ENCODE measurements at places on chromosomes 16 and 17. TPM values are rescaled to one million over a fixed set of nuclear protein-coding genes. Genes with fewer than 3 reads are reported as not detected.

GRCh38 chr17:72671016-72671415 lies 421.5 kb downstream of the SLC39A11 start:
- DNase-seq, result no peak

- DNase-seq, result no peak
Observed at GRCh38 chr17:57373756-57374155, 117.4 kb downstream of the MSI2 start.

GRCh38 chr16:10945065-10945787 lies 862 bp downstream of the CLEC16A start:
- DNase-seq, result no peak

GRCh38 chr16:70495425-70496182 lies 27.8 kb downstream of the COG4 start:
- no peak for DNase-seq

DNA sequence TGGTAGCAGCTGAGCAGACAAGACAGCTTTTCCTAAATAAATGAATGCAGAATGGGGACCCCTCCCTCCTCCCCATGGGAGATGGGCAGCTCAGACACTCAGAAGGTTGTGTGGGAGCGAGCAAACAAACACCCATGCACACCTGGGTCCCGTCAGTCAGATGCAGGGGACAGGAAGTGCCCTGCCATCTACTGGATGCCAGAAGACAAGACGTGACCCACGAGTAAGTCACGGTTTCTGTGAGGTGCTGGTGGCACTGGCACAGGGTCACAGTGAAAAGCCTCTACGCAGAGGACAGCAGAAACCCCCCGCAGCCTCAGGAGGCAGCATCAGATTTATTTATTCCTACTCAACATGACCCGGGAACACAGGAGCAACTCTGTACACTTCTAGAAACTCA lies 8.4 kb downstream of the HBQ1 start:
- DNase-seq, result no peak

DNA sequence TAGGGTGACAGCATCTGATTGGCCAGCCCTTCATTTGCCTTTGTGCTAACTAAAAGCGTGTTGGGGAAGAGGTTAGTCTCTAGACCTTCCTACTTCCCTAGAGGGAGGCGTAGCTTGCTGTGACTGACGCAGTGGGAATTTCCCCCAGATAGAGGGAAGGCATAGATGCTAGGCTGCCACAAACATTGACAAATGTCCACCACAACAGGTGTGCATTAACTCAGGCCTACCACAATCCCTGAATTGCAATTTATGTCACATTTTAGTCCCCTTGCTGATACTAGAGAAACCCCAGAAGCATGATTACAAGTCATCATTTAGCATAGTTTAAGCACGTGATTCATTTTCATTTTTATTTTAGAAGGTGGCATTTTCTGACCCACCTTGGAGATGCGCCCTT lies 76.3 kb upstream of the WSB1 start:
- no peak for DNase-seq

DNA sequence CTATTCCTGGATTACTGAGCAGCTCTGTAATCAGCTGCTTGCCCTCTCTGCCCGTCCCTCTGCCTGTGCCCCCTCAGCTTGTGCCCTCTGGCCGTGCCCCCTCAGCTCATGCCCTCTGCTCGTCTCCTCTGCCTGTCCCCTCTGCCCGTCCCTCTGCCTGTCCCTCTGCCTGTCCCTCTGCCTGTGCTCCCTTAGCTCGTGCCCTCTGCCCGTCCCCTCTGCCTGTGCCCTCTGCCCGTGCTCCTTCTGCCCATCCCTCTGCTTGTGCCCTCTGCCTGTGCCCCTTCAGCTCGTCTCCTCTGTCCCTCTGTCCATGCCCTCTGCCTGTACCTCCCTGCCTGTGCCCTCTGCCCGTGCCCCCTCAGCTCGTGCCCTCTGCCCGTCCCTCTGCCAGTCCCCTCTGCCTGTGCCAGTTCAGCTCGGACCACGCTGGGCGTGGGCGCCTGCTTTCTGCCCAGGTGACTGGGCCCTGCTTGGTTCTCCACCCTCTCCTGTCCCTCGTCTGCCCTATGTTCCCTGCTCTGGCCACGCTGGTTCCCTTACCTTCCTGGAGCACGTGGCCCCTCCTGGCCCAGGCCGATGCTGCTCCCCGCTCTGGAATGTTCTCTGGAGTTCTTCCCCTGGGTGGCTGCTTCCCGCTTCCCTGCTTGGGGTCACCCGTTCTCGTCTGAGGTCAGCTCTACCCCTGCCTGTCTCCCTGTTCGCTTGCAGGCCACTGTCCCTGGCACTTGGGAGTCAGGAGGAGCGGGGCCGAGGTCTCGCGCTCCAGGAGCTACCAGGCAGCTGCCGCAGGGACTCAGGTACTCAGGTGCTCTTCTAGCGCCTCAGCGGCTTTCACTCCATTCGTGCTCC lies 63.9 kb downstream of the BANP start:
- no peak for DNase-seq

DNA sequence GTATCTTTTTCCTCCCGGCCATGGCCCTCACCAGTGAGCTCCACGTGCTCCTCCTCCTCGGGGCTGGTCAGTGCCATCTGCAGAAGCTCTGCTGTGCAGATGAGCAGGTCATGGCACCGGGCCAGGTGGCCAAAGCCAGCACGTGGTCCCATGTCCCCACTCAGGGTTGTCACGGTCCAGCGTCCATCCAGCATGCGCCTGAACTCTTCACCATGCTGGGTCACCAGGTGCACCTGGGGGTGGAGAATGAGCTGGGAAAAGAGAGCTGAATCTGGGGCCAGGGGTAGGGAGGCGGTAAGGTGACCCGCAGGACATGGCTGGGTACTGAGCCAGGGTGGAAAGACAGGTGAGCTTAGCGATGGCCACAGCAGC lies 1.3 kb downstream of the DHX58 start:
- no peak for DNase-seq

- no peak for DNase-seq
Observed at GRCh38 chr16:26816885-26817571, 249.7 kb upstream of the C16orf82 start.

GRCh38 chr17:80889231-80890195 lies 102.1 kb upstream of the CHMP6 start:
- DNase-seq, result no peak

DNA sequence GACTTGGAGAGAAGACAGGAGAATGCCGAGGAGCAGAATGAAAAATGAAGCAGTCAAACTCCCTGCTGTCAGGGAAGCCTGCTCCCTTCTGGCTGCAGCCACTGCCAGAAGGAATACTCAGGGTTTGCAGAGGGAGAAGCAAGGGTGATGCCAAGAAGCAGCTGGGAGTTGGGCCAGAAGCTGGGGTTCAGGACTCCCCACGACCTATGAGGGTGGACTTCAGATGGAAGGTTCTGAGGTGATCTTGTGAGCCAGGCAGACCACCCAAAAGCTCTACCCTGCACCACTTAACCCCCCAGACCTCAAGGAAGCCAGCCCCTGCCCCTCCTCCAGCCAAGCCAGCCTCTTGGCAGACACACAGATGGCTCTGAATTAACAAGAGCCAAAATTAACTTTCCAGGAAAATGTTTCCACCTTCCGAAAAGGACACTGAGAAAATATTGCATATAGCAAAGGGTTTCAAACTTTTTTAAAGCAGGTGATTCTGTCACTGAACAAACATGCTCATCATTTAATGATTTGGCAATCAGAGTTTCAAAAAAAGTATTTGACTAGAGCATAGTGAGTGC lies 126.0 kb upstream of the ERCC4 start:
- no peak for DNase-seq

DNA sequence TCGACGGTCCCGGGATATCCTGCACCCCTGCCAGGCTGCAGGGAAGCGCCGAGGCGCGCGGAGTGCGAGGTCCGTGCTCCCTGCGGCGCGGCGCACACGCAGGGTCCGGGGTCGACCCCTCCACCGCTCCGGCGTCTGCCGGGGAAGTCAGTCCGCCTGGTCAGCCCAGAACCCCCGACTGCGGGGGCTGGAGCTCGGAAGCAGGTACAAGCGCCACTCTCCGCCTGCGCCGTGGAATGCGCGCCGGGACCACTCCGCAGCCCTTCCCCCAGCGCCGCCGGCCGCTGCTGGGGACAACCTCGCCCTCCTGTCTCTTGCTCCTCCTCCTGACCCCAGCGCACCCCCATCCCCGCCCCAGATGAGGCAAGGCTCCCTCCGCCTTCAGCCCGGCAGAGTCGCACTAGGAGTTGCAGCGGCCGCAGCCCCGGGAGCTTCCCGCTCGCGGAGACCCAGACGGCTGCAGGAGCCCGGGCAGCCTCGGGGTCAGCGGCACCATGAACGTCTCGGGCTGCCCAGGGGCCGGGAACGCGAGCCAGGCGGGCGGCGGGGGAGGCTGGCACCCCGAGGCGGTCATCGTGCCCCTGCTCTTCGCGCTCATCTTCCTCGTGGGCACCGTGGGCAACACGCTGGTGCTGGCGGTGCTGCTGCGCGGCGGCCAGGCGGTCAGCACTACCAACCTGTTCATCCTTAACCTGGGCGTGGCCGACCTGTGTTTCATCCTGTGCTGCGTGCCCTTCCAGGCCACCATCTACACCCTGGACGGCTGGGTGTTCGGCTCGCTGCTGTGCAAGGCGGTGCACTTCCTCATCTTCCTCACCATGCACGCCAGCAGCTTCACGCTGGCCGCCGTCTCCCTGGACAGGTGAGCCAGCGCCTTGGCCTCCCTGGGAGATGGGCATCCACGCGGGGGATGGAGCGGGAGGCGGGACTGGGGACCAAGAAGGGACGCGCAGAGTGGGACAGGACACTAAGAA lies at the start of gene GALR2:
Gene GALR2 (plus strand): TSS at position 392 of the 974 bp plus-strand sequence. CDS start 103 bp downstream, at position 495.
- DNase-seq, result no peak

DNA sequence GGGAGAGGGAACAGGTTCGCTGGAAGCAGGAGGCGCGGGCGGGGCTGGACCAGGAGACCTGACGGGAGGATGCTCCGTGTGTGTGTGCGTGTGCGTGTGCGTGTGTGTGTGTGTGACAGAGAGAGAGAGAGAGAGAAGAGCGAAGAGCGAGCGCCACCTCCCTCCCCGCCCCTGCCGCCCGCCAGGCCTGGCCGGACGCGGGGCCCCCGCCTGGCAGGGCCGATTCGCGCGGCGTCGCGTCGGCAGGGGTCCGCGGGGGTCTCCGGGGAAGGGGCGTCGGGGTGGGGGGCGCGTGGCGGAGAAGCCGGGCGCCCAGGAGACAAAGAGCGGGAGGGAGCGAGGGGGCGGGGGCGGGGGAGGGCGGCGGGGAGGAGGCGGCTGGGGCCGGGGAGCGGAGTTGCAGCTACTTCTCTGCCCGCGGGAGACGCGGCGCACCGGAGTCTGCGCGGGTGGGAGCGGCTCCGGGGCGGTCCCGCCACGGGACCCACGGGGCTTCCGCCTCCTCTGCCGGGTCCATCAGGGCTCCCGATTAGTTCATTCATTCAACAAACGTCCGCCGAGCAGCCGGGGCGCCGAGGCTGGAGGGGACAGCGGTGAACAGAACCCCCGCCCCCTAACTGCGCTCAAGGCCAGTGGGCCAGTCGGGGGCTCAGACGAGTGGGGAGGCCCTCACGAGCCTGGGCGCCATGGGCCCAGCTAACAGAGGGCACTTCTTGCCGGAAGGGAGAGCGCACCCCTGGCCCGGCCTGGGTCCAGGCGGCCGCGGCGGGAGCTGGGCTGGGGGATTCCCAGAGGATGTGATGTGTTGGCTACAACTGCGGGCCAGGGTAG lies at the start of gene SAMD14:
Gene SAMD14 (minus strand): TSS at position 433 of the 831 bp plus-strand sequence. CDS start 5,201 bp downstream, outside the sequence.
- DNase-seq, result no peak

GRCh38 chr17:3528880-3529511 lies 28.6 kb downstream of the TRPV3 start:
- DNase-seq, result no peak

DNA sequence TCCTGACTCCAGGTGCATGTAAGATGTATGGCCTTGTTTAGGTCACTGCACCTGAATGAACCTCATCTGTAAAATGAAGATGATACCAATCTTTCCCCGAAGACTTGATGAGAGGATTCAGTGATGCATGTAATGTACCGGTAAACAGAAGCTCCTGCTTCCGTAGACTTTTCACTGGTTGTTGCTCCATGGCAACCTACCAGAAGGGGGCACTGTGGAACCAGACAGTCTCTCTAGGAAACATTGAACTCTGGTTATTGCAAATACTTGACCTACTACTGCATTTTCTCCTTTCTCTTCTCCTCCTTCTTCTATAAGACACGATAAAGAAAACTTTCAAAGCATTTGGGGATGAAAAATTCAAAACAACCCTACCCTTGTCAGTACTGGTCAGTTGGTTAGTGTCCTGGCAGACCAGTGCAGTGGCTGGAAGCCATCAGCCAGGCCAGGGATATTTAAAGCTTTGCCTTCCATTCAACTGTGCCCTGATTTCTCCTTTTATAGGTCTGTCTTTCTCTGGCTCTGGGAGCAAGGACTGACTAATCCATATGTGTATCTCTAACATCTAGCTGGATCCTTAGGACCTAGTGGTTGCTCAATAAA lies 667.4 kb upstream of the SALL1 start:
- no peak for DNase-seq

GRCh38 chr17:2263183-2264066 lies 40.2 kb downstream of the SMG6 start:
- no peak for DNase-seq

DNA sequence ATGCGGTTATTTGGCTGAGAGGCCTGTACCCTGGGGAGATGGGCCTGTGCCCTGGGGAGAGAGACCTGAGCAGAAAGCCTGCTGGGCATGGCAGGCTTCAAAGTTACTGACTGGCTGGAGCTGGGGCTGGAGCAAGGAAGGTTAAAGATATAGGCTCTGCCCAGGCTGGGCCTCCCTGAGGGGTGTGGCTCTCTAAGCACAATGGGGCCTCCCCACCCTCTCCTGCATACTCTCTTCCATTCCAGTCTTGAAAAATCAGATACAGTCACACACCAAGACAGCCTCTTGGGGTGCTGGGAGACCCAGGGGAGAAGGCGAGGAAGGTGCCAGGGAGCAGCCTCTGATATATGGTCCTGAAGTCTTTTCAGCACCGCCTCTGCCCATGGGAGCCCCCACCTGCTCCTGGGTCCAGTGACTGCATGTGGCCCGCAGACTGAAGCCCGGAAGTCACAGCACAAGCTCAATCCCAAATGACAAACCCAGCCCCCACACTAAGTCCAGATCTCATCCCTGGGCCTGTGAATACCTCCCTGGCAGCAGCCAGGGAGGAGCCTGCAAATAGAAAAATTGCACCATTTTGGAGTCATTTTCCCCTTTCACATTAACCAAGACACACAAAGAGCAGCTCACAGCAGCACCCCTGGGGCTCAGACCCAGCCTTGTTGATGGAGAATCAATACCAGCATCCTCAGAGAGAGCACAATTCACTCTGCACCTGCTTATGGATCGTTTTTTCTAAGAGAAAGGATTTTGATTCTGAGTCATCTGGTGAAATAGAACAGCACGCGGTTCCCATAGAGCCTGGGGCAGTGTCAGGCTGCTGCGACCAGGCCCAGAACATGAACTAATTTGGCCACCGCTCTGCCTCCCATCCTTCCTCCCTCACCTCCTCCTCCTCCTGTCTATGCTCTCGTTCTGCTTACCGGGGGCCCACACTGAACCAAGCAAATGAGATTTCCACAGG lies 25.6 kb upstream of the CACNG1 start:
- no peak for DNase-seq

SPEM2 gene
- total RNA-seq, result not detected

TLCD3A gene
- 3.6 TPM for total RNA-seq

TMC7 gene
- total RNA-seq, result 0.76 TPM

NOXO1 gene
- not detected for total RNA-seq

TOX3 gene
- total RNA-seq, result not detected

MPRIP gene
- total RNA-seq, result 313 TPM

SEZ6L2 gene
- total RNA-seq, result 0.70 TPM

LAT gene
- total RNA-seq, result 2.4 TPM

COPRS gene
- total RNA-seq, result 42.6 TPM

KRT14 gene
- total RNA-seq, result not detected

CCL3 gene
- total RNA-seq, result 12.3 TPM
